ENCODE measurements at places on chromosomes 3 and 15. TPM values are rescaled to one million over a fixed set of nuclear protein-coding genes. Genes with fewer than 3 reads are reported as not detected.
A peak's percentile ranks its signal among the peaks of the same experiment; 100 is the strongest.

The CP gene
- total RNA-seq: 41.3 TPM

The GPR149 gene
- not detected for total RNA-seq

The B3GALNT1 gene
- total RNA-seq: 14.7 TPM

The NOX5 gene
- 0.09 TPM for total RNA-seq

The PLSCR5 gene
- total RNA-seq: not detected

The THRB gene
- 25.0 TPM for total RNA-seq

The IDH2 gene
- total RNA-seq: 103 TPM

The RAMAC gene
- 14.2 TPM for total RNA-seq

The LYSMD4 gene
- total RNA-seq: 7.5 TPM

The SLC30A4 gene
- 11.3 TPM for total RNA-seq

The ANKRD34C gene
- total RNA-seq: 0.19 TPM

DNA sequence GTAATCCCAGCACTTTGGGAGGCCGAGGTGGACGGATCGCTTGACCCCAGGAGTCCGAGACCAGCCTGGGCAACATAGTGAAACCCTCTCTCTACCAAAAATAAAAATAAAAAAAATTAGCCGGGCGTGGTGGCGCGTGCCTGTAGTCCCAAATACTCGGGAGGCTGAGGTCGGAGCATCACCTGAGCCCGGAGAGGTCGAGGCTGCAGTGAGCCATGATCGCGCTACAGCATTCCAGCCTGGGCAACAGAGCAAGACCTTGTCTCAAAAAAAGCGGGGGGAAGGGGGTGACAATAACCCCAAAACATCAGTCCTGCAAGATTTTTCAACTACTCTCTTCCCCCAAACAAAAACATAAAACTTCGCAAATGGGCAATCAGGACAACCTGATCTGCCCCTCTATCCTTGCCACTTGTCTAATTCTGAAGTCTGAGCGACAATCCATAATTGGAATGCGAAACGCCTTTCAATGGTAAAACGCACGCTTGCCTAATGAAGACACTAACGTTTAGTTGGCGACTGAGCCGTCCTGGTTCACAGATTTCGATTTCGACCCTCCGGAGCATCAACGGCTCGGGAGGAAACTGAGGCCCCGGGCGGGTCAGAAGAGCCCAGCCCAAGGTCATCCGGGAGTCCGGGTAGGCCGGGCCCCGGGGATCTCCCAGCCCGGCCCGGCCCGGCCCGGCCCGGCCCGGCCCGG is 868 bp downstream of the BTBD1 start:
- DNase-seq: no peak

GRCh38 chr15:60510006-60510405 is 31.1 kb upstream of the ICE2 start:
- DNase-seq: no peak

DNA sequence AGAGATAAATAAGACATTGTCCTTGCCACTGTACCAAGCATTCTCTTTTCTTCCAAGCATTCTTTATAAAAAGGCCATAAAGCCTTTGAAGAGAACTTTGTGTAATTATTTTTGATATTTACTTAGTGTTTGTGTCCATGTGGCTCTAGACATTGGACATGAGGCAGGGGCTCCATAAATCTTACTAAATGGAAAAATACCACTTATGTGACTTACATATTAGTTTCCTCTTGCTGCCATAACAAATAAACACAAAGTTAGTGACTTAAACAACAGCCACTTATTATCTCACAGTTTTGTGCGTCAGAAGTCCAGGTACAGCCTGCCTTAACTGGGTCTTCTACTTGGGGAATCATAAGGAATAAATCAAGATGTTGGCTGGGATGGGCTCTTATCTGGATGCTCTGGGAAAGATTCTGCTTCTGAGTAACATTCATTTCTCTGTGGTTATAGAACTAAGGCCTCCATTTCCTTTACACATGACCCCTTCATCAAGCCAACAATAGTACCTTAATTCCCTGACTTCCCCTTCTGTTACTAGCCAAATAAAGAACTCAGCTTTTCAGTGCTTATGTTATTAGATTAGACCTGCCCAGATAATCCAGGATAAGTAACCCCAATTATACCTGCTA is 59.9 kb upstream of the COL8A1 start:
- no peak for DNase-seq

- DNase-seq: no peak
Observed at GRCh38 chr3:181313335-181313734, 323.8 kb upstream of the DNAJC19 start.

DNA sequence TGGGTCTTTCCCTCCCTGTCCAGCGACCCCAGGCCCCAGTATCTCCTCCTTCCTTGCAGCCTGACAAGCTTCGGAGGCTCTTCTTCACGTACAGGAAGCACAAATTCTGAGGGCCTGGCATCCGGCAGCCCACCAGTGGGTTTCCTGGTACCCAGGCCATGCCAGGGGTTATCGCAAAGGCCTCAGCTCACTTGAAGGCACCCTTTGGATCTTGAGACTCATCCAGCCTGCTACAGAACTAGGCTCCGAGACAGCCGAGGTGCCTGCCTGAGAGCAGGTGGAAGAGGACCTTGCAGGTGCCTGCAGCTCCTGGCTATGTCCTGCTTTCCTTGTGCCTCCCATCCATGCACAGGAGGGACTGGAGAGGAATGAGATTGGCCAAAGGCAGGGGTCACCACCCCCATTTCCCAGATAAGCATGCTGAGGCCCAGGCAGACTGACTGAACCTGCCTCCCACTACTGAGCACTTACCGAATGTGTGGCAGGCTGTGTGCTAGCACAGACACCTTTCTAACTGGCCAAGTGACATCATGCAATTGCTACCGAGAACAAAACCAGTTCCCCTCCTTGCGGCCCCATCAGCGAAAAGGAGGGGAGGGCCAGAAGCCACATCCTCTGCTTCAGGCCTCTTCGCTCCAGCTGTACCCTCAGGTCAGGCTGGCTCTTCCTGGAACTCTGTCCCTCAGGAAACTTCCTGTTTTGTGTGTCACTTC is 11.2 kb downstream of the SH2D7 start:
- no peak for DNase-seq

DNA sequence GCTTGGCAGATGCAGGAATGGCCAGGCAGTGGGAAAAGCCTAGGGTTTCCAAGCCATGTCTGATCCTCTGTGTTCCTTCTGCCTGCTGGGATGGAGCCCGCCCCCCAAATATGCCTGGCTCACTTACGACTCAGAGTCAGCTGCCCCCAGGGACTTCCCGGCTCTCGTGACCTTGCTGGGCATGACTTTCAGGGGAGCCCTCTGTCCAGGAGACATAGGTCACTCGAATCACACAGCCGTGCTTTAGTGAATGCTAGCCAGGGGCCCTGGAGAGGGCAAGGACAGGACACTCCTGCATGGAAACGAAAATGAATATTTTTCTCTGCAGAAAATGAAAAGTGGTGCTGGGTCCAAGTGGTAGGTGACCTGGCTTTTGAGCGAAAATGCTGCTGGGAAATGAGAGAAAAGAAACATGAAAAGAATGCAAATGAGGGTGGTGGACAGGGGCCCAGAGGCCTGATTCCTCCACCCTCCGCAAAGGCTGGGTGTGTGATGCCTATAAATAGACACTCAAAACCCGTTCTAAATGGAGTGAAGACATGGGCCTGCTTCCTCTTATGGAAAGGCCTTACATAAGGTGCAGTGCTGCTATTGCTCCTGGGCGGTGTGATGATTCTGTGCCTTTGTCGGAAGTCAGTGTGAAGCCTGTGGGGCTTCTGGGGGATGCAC is 107.4 kb downstream of the APBA2 start:
- DNase-seq: peak; percentile 80

DNA sequence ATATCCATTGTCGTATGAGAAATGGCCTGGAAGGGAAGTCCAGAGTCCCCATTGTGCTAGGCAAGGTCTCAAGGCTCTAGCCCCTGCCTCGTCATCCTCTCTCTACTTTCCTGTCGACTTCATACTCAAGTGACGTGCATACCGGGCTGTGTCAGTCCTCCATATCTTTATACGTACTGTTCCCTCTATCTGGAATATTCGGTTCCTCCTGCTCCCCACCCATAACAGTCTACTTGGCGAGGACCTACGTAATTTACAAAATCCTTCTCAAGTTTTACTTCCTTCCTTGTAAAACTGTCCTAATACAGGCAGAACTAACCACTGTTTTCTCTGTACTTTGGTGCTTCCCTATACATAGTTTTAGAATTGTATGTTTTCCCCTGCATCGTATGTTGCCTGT is 2.2 kb upstream of the ALPK3 start:
- DNase-seq: no peak

DNA sequence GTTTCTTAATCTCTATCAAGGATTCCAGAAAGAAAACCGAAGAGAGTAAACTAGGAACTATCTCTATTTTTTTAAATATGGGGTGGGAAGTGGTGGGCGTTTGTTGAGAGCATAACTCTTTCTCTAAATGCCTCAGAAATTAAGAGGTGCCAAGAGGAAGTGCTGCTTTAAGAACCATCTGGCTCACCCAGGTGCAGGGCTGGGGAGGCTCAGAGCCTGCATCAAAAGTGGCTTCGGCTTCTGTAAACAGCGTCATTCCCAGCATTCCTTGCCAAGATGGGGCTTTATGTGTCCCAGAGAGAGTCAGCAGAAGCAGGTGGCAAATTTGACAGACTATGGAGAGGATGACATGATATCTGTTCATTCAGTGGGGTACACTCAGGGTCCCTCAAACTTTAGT is 123.3 kb upstream of the BFSP2 start:
- DNase-seq: no peak

- no peak for DNase-seq
Observed at GRCh38 chr3:12759097-12759679, at the start of gene TMEM40. Gene TMEM40 (minus strand): TSS chr3:12759259. CDS start chr3:12749832, 9,427 bp downstream.

DNA sequence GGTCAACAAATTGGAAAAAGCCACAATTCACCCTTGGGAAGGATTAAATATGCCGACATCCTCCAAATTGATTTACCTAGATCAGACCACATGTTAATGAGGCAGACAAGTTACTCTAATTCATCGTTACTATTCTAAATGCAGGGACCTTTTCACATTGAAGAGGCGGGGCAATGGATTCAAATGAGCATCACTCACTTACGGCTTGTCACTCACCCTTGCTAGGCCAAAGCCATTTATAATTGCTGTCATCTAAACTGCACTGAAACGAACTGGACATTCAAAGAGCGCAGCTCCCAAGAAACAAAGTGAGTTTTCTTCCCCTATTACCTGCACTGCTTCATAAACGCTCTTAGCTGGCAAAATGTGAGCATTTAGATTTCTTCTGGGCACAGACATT is 313.9 kb downstream of the WDR72 start:
- no peak for DNase-seq

GRCh38 chr3:15091575-15091974 is 7.4 kb downstream of the RBSN start:
- no peak for DNase-seq

GRCh38 chr3:183533412-183534132 is 21.9 kb downstream of the KLHL6 start:
- no peak for DNase-seq

GRCh38 chr3:197295871-197296270 is 2.5 kb downstream of the DLG1 start:
- DNase-seq: no peak

- DNase-seq: no peak
Observed at GRCh38 chr15:26191193-26191592, 328.1 kb upstream of the ATP10A start.

- no peak for DNase-seq
Observed at GRCh38 chr3:178137206-178137605, 399.0 kb upstream of the KCNMB2 start.

DNA sequence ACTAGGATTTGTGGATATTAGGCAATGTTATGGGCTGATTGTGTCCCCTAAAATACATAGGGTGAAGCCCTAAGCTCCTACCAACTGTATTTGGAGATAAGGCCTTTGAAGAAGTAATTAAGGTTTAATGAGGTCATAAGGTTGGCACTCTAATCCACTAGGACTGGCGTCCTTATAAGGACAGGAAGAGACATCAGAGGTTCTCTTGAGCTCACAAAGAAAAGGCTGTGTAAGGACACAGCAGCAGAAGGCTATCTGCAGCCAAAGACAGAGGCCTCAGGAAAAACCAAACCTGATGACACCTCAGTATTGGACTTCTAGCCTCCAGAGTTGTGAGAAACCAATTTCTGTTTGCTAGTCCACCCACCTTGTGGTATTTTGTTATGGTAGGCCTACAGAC is 416.7 kb downstream of the ZBTB20 start:
- DNase-seq: no peak

DNA sequence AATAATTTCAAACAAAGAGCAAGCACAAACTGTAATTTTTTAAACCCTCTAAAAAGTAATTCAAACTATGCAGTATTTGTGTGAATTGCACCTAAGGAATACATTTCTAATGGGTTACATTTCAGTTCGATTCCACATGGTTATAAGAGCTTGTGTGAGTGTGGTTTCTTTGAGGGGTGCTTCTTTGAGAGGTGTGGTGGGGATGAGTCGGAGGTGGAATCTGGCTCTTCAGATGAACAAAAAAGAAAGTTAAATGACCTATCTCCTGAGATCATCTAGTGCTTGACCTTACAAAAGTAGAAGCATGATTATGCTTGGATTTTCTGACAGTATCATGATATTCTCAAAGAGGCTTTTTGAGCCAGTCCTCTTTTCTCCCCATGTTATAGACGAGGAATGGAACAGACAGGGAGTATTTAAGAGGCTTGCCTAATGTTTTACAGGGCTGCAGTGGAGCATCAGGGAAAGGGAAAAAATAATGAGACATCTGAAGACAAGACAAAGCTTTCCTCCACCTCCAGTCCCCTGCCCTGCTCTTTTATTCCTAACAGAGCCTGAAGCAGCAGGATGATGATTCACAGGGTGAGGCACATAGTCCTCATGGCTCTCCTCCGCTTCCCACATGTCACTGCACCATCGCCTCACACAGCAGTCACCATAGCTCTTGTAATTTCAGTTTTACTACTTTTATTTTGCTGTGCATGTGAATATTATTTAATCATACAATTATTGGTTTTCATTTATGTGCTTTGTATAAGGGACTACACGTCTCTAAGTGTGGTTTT is 82.0 kb downstream of the LYSMD4 start:
- no peak for DNase-seq

- no peak for DNase-seq
Observed at GRCh38 chr3:78988324-78988723, 779.5 kb downstream of the ROBO1 start.

DNA sequence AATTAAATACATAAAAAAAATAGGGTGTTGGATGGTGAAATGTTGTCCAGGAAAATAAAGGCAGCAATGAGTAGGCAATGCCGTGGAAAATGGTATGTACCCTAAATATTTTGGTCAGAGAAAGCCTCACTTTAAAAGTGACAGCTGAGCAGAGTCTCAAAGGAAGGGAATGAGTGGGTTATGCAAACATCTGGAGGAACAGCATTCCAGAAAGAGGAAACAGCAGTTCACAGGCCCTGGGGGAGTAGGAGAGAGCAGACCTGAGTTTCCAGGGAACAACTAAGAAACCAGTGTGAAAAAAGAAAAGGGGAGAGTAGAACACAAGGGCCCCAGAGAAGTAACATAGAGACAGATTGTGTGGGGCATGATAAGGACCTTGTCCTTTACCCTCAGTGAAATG is 230.0 kb upstream of the CNTN3 start:
- no peak for DNase-seq

GRCh38 chr15:33757516-33758232 is 210.6 kb upstream of the CHRM5 start:
- no peak for DNase-seq
